ENCODE measurements at places on chromosomes 7 and 10. TPM values are rescaled to one million over a fixed set of nuclear protein-coding genes. Genes with fewer than 3 reads are reported as not detected.

DNA sequence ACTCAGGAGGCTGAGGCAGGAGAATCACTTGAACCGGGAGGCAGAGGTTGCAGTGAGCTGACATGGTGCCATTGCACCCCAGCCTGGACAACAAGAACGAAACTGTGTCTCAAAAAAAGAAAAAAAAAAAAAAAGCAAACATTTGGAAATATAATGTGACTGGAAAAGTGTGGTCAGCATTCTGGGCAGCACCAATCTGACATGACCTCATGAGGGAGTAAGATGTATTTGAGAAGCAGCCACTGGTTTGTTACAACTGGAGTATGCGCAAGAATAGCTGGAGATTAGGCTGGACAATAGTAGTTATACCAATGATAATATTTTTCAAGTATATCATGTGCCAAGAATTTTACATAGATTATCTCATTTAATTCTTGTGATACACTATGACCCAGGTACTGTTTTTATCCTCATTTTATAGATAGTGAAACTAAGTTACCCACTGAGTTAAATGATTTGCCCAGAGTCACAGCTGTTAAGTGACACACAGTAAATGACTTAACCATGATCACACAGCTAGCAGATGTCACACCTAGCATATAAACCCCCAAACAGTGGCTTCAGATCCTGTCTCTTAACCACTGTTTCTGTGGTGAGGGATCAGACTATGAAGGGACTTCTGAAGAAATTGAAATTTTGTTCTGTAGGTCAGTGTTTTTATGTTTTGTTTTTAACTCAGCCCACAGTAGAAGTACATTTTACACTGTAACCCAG is 11.1 kb downstream of the MCU start:
- no peak for DNase-seq

Gene MAPK8
- total RNA-seq: 45.6 TPM

GRCh38 chr10:70925377-70926225 is 37.2 kb upstream of the PCBD1 start:
- DNase-seq: peak; percentile 56

GRCh38 chr7:142832417-142832816 is 22.5 kb upstream of the EPHB6 start:
- no peak for DNase-seq

- DNase-seq: no peak
Measured at GRCh38 chr10:78512205-78512550, 478.5 kb downstream of the RPS24 start.

- no peak for DNase-seq
Measured at GRCh38 chr10:96227206-96227605, 44.2 kb downstream of the BLNK start.

GRCh38 chr10:5662708-5663579 is 3.5 kb downstream of the ASB13 start:
- DNase-seq: peak; percentile 8

GRCh38 chr7:111730476-111731300 is 168.4 kb upstream of the IMMP2L start:
- no peak for DNase-seq

DNA sequence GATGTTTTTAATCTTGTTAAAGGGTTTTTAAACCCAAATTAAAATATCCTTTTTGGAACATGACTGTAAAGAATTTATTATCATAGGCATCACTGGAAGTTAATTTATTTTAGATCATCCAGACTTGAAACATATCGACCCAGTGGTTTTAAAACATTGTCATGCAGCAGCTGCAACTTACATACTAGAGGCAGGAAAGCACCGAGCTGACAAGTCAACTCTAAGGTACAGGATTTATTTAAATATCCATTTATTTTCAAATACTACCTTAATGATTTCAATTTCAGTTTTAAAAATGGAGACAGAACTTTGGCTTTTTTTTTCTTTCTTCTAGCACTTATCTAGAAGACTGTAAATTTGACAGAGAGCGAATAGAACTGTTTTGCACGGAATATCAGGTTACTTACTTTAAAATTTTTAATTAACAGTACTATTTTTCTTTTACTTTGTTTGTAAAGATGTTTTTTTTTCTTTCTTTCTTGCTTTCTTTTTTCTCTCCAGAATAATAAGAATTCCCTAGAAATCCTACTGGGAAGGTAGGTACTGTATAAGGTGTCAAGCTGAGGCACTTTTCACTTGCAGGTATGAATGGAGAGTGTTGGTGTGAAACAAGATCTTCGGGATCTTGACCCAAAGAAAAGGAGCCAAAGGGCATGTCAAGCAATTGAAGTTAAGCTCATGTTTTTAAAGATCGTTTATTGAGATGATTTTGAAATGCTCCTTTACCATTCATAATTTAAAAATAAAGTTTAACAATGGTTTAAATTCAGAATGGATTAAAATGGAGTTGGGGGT is 1.8 kb downstream of the COMMD3 start:
- DNase-seq: no peak

DNA sequence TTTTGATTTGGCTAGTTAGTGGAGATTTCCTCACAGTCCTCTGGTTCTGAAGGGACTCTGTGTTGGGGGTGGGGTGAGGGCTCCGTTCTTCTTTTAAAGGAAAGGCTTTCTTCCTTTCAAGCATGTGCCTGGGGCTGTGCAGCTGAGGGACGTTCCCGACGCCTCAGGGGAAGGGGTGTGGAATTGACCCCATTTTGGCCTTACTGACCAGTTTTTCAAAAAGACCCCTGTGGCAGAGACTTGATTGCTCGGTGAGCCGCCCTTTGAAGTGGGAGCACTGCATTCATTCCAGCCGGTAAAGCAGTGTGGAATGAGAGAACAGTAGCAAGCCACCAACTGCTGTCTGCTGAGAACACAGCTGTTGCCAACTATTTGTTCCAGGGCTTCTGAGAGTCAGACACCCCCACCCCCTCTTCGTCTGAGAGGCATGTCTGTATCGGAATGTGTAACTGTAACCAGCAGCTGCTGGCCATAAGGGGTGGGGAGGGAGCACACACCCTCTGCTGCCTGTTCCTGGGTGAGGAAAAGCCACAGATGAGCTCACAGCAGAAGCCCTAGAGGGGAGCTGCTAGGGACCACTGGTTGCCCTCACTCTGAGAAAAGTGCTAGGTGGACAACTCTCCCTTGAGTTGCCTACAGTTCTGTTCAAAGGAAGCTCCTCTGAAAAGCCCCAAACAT is 33.2 kb downstream of the WBP1L start:
- DNase-seq: no peak

DNA sequence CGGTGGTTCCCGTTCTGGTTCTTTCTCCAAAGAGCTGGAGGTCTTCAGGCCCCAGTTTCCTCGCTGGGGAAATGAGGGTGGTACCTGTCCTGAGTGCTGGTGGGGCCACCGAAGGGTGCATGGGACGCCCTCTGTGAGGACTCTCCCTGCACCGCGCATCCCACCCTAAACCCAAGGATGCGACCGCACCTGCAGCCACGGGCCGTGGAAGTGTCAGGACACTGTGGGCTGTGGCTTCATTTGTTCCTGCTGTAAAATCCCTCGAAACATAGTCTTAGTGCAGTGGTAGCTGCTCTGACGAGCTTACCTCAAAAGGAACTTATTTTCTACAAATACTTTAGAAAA is 84.1 kb downstream of the NKX6-2 start:
- DNase-seq: no peak

Gene TUBB8
- not detected for total RNA-seq

DNA sequence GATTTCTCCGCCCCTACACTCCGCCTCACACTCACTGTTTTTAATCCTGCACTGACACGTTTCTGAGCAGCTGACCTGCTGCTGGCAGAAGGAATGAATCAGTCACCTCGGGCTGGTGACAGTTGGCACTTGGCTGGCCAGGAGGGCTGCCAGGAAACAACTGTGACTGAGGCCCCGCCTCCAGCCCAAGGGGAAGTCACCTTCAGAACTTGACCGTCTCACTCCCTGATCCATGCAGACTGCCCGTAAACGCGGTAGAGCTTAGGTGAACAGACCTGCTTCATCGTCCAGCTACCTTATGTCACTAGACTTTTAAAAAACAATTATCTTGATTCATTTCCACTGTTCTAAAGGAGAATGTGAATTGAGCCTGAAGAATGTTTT is 107.5 kb downstream of the DOCK1 start:
- no peak for DNase-seq

DNA sequence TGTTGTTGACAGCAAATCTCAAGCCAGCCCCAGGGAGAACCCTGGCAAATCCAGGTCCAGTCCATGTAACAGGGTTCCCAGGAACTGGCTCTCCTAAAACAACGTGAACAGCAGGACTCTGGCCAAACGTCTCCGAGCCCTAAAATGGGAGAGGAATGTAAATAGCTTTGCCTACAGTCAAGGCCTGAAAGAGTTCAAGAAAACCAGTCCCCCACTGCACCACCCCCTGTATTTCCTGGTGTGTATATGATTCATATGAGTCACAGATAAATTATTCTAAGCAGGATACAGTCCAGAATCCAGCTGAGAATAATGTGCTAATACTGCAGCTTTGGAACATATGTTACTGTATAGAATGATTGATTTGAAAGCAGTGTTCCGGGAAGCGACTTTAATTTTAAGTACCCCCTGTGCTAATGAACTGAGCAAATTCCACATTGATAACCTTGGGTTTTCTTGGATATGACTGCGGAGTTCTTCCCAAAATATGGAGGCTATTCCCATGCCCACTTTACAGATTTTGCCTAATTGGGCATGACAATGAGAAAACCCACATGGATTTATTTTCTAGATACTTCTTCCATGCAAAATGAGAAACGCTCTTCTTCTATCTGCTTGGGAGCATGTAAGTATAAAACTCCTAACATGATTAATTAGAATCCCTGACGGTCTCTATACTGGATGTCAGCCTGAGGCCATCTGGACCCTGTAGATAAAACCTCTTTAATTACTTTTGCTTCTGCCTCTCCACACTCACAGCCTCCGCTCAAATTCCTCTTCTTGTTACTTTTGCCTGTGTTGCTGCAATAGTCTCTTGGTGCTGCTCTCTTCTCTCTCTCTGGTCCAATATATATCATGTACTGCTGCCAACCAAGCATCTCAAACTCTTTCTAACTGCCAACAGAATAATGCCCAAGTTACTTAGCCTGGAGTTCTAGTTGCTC is 50.2 kb downstream of the LAMB4 start:
- no peak for DNase-seq

GRCh38 chr10:24744946-24745345 is 21.3 kb upstream of the ARHGAP21 start:
- DNase-seq: no peak

DNA sequence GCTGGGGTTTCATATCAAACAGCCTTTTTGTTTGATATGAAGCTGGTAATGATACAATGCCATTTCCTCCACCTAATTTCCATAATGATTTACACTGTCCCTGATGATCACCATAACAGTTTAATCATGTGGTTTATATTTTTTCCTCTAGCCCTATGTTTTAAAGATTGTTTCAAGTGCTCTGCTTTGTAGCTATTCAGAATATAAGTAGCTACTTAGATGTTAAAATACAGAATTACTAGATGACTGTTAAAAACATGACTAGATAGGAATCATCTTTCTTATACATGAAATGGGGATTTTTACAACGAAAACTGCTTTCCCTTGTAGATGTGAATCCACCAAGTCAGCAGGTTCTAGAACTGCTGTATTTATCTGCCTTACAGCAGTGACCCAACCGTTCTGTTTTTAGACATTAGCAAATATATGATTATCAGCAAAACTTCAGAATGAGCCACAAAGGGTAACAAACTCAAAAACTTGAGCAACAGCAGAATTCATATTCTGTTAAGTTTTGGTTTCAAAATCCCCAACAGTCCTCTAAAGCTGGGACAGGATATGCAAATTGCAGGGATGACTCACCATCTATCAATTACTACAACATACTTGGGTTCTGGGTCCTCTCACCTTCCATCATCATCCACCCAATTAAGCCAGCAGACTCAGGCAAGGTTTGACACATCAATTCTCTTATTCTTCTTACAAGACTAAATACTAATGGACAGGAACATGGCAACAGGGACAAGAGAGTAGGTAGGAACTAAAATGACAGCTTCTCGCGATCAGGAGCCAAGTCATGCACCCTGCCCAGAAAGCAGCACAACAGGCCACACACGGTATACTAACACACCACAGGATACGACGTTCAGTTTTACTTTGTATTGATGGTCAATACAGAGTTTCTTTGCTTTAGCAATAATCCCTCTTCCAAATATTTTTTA is 83.9 kb downstream of the PIP4K2A start:
- peak; percentile 63 for DNase-seq

DNA sequence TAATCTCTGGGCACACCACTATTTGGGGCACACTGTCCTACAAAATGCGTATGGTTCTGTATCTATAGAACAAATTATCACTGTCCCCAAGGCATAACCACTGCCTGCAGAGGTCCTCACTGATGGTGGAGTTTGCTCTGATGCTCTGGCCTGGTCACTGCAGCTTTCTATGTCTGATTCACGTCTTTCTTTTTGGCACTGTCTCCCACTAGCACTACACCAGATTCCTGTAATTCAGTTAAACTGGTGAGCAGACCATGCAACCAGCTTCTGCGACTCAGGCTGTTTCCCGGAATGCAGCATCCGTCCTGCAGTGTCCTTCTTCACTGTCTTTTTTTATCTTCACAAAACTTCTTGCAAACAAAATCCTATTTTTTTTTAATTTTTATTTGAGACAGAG is 112.8 kb downstream of the KLF6 start:
- DNase-seq: no peak

GRCh38 chr7:15916681-15917380 is 230.3 kb upstream of the MEOX2 start:
- DNase-seq: no peak

Gene FOXI2
- total RNA-seq: not detected

DNA sequence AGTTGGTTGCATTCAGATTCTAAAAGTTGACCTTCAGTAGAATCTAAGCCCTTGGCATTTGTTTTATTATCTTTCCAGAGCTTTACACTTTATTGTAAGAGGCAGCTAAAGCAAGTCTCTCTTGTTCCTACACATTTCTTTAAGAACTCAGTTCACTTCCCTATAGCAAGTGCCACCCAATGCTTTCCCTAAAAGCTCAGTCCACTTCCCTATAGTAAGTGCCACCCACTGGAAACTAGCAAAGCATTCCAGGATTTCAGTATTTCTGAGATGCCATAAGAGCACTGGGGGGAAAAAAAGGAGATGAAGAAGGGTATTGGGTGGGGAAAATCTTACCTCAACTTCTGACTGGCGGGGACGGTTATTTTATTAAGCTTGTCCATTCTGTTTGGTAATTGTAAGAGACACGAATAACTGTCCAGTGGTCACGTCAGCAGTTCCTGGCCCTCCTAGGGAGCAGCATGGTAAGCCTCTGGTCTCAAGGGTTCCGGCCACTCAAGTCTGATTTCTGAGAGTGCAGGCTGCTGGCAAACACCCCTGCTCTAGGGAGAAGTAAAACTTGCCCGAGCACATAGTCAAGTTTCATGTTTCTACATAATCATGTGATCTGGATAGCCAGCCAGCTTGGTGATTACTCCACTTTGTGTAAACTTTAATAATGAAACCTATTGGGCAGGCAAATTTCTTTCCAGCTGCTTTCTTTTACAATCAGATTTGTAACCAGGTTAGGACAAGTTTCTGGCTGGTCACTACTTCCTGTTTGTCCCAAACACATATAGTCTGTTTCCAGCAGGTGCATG is at the start of gene BLNK:
Gene BLNK (minus strand): TSS at position 554 of the 800 bp plus-strand sequence. CDS start 171 bp downstream, at position 383.
- no peak for DNase-seq

GRCh38 chr7:155889636-155890511 is 77.6 kb upstream of the SHH start:
- no peak for DNase-seq

Gene PLA2G12B
- total RNA-seq: not detected

Gene ZNF22
- total RNA-seq: 29.5 TPM

- DNase-seq: no peak
Measured at GRCh38 chr10:38076687-38077086, 17.4 kb upstream of the ZNF37A start.

All from activated CD8-positive, alpha-beta memory T cell treated with anti-CD3 and anti-CD28 coated beads, Interleukin-2, amount 10 ng/mL, durations not matched to agents 7 days and 5 days (primary cell).